Stimulated activated CD4-positive, alpha-beta T cell treated with anti-CD3 and anti-CD28 coated beads, Interleukin-15, amount 100 ng/mL, for 1 hour (primary cell): ENCODE measurements at places on chromosomes 3 and 15.

GRCh38 chr15:26070095-26070532, 207.0 kb upstream of the ATP10A start:
- DNase-seq = no peak

GRCh38 chr15:82312586-82313349, 36.5 kb downstream of the GOLGA6L10 start:
- no peak for DNase-seq

- no peak for DNase-seq
These were observed 368.2 kb downstream of the PTPRG start for GRCh38 chr3:61929617-61930016.

- no peak for DNase-seq
These were observed 421 bp downstream of the BMF start for GRCh38 chr15:40108061-40108854.

DNA sequence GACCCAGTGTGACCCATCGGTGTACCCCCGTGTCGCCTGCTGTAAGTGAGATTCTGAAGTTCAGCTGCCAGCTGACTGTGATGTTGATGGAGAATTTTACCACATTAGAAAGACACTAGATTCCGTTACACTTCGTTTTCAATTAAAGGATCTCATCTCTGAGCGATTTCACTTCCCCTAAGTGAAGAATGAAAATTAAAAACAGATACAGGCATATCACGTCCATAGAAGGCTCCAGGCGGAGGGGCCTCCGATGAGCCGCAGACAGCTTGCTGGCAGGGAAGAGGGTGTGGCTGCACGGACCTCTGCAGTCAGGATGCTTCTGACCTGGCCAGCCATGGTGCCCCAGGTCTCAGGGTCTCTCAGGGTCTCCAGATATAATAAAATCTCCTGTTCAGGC, 6.6 kb upstream of the CPN2 start:
- DNase-seq = no peak

DNA sequence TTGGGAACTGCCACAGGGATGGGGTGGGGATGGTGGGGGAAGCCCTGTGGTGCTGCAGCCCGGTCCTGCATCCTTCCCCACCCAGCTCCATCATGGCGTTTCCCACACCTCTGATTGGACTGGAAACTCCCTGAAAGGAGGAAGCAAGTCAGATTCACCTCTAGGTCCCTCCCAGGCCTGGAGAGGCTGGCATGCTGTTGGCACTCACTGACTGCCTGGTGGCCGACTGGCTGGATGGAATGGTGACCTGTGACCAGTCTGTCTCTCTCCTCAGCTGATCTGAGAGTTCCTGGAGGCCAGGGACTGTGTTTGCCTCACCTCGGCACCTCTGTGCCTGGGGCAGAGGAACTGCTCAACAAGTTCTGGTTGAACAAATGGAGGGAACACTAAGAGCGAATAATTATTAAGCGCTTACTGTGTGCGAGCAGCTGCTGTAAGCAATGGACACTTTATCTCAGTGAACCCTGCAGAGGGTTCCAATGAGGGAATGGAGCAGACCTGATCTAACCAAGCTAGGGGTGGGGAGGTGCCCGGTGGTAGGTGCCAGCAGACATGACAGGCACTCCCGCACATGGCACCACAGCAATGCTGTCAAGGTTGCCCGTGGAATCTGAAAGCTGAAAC, 3.5 kb upstream of the HHATL start:
- no peak for DNase-seq

GRCh38 chr15:96261575-96262034, 68.9 kb upstream of the NR2F2 start:
- no peak for DNase-seq

- no peak for DNase-seq
These were observed 125.1 kb downstream of the SNRK start for GRCh38 chr3:43411429-43411828.

GRCh38 chr3:5739299-5739935, 551.9 kb downstream of the EDEM1 start:
- DNase-seq = no peak

GRCh38 chr3:57876632-57877031, 120.5 kb downstream of the SLMAP start:
- no peak for DNase-seq

DNA sequence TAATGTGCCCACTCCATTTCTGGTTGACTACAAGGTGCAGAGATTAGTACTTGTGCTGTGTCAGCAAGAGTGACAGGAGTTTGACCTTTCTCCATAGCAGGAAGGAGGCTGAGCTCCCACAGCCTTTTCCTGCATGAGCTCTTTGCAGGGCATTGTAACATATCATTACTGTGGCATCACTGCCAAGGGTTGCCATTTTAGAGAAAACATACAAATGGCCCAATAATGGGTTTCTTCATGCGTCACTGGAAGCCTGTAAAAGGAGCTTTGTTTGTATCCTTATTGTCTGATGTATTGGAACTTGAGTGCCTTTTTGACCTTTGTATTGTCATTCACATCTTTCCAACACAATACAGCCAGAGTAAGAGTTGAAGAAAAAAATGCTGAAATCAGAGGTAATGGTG, 323.0 kb upstream of the CDIN1 start:
- DNase-seq = no peak

- DNase-seq = peak; percentile 43
These were observed 14.3 kb downstream of the KAT2B start for GRCh38 chr3:20054549-20054987.

- no peak for DNase-seq
These were observed 148.9 kb upstream of the TBC1D5 start for GRCh38 chr3:17891139-17891856.

- no peak for DNase-seq
These were observed 1.8 kb downstream of the IGDCC4 start for GRCh38 chr15:65420975-65421359.

- no peak for DNase-seq
These were observed 63.8 kb downstream of the AKAP13 start for GRCh38 chr15:85444122-85444745.

DNA sequence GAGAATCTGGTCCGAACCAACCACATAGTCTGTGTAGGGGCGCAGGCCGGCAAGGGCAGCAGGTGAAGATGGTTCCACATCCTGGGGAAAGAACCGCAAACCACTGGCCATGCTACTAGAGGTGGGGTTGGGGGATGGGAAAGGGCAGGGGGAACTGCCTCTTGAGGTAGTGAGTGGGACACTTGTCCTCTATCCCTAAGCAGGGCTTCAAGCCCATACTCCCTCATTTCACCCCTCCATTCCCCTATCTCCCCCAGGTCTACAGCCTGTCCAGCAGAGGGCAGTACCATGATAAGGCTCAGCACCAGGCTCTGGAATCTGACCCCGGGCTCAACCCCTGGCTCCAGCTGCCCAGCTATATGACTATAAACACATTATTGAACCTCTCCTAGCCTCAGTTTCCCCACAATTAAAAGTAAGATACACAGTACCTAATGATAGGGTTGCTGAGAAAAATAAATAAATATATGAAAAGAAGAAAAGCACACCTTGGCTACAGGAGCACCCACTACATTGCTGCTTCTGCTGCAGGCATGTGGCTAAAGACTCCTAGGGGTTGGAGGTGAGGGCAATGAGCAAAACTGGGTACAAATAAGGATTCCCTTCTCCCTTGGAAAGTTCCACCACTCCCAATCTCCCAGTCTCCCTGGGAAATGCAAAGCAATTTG, 6.3 kb downstream of the GORASP1 start:
- DNase-seq = no peak

GRCh38 chr3:30644615-30645014, 38.2 kb downstream of the TGFBR2 start:
- peak; percentile 24 for DNase-seq

GRCh38 chr3:56887402-56888025, 85.8 kb upstream of the ARHGEF3 start:
- no peak for DNase-seq

DNA sequence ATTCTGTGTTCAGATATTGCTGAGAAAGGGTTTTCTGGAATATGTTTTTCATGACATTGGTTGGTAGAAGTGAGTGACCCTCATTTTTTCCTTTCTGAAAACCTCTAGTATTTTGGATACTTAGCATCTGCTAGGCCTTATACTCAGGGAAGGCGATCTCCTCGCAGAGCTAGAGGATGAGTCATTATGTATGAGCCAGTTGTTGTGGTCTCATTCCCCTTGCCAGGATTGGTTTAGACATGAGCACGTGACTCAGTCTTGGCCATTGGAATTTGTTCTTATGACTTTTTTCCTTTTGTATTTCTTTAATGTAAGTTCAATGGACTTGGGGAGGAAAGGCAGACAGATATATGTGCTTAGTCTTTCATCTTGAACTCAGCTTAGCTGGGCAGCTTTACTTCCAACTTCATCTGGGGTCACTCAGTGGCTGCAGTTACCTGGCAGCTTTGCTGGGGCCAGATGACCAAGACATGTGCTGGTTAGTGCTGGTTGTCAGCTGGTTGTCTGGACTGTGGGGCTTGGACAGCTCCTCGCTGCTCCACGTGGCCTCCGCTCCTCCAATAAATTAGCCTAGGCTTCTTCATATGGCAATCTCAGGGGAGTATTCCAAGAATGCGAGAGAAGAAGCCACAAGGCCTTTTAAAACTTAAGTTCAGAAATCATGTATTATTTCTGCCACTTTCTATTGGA, 207.5 kb downstream of the IL20RB start:
- DNase-seq = no peak

- DNase-seq = no peak
These were observed 35.5 kb upstream of the CGNL1 start for GRCh38 chr15:57340682-57341259.

DNA sequence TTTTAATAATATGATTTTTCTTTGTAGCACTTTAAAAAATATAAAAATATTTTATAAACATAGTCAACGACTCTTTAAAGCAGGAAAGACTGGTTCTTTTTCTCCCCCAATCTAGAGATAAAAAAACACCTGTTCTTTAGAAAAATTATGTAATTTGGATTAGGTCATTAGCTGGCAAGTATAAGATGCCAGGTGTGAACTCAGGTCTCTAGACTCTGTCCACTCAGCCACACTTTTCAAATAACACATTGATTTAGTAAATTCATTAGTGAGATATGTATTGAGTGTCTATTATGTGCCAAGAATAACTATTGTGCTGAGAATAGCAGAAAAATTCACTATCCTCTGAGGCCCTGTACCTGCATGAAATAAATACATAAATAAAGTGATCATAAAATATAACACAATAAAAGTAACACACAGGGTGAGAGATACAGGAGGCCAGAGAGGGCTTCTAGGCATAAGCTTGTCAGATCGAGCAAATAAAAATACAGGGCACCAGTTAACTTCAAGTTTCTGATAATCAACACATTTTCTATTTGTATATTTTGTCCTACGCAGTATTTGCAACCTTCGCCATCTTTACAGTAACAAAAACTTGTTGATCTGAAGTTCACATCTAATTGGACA, 867.1 kb upstream of the GBE1 start:
- DNase-seq = no peak

DNA sequence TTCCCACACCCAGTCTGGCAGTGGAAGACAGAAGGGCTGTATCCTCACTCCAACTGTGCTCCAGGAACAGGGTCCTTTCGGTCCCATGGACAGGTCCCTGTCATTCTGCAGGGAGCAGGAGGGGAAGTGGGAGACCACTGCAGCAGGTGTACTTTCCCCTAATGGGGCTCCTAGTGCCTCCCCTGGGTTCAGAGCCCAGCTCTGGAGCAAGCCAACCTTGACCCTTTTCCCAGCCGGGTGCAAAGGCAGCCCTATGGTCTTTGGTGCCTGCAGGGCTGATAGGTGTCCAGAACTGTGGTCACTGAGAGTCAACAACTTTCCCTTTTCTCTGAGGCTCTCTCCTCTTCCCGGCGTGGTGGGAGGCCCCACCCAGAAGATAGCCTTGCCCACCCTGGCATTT, 26.8 kb downstream of the MAGEF1 start:
- no peak for DNase-seq

DNA sequence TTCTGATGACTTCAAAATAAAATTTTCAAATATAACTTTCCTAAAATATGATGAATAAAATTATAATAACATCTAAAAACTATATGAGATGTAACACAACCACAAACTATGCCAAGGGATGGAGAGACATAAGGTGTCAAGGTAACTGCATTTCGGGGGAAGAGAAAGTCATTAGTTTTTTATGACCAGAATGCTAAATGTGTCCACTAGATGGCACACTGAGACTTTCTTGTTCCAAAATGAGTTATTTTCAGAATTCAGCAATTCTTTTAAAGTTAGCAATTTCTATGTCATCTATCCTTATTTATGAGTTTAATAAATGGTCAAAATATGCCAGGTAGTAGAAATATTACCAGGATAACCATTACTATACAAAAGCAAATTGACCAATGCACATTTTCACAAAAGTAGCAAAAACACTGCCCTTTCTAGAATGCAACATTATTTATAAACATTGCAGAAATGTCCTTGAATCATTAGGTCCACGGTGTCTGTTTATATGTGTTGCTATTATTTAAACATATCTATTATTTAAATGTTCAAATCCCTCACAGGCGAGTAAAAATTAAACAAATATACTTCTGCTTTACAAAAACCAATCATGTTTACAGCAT, 374.2 kb downstream of the PLCL2 start:
- no peak for DNase-seq

DNA sequence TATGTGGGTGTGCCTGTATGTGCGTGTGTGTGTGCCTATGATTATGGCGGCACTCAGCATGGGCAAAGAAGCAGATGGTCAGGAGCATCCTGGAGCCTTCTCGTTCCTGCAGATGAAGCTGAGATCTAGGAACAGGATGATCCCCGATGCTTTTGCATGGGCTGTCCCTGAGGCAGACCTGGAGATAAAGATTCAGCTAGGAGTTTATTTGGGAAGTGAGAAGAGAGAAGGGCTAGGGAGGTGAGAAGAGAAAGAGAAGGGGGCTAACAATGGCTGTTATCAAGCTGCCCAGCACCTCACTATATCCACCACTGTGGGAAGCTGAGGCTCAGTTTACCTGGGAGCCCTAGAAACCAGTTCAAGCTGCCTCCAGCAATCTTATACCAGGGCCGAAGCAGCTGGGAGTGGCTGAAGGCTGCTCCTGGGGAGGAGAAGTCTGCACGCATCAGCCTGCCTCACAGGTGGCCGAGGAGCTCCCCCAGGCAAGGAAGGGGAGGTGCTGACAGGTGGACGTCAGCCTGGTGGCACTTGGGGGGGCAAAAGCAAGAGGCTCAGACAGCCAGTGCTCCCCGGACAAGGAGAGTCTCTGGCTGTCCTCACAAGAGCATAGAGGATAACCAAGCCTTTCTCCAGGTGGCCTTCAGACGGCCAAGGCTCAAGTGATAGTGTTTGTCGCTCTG, 94.0 kb upstream of the IQSEC1 start:
- DNase-seq = no peak

DNA sequence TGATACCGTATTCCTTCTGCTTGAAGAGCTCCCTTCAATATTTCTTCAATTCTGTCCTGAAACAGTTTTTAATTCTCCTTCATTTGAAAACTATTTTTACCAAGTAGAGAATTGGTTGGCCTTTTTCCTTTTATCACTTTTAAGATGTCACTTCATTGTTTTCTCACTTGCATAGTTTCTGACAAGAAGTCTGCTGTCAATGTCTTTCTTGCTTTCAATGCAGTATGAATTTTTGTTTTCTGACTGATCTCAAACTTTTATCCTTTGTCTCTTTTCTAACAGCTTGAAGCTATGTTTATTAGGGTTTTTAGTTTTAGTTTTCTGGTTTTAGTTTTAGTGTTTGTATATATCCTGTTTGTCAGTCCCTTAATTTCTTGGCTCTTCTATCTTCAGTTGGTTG, 364.8 kb upstream of the TPRG1 start:
- no peak for DNase-seq
